Activated CD8-positive, alpha-beta memory T cell treated with anti-CD3 and anti-CD28 coated beads for 4 hours (primary cell): ENCODE measurements at places on chromosomes 12 and 14.

- DNase-seq = no peak
Observed at GRCh38 chr14:80095623-80096022, 115.7 kb downstream of the DIO2 start.

DNA sequence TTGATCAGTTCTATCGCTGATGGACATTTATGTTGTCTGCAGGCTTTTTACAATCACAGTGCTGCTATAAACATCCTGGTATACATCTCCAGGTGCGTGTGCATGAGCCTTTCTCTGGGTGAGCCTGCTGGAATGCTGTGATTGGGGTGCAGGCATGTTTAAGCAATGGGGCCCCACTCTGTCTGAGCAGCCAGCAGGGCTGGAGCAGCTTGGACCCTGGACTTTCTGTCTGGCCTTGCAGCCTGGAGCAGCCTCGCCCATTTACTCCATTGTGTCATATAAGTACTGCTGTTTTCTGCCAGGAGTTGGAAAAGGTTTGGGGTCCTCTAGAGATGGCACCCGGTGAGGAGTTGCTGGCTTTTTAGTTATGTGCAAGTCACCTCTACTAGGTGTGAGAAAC lies 199.0 kb downstream of the KIF26A start:
- DNase-seq = no peak

GRCh38 chr14:93657875-93658274 lies 130.4 kb downstream of the PRIMA1 start:
- no peak for DNase-seq

GRCh38 chr12:11702959-11703358 lies 53.5 kb downstream of the ETV6 start:
- DNase-seq = no peak

DNA sequence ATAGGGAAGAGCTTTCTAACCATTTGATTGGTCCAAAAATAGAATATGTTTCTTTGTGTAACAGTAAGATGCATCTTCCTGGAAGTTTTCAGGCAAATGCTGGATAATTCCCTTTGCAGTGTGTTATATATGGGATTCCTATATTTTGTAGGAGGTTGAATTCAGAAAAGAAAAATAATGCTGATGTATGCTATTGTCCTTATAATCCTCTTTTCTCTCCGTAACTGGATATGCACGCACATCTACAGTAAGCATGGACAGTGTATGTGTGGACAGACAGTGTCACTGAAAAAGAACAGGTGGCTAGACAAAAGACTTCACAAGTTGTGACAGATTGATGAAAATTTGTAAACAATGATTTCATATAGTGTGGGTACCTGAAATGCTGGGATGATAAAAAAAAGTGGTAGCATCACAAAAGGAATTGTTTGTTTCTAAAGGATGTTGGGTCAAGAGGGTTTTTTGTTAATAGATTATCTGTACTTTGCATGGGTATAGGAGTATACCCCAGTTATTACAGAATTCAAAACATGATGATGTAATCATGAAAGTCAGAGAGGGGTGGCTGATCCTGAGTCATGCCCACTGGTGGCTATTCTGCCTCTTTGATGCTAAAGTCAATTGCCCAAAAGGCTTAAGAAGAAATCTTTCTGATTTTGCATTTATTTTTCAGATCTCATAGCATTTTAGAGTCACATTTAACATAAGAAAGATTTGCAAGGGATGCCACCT lies 160.7 kb upstream of the TMTC1 start:
- DNase-seq = no peak

- DNase-seq = no peak
Observed at GRCh38 chr12:46659032-46659650, 166.7 kb downstream of the SLC38A4 start.

- no peak for DNase-seq
Observed at GRCh38 chr12:48160046-48160445, 2.7 kb upstream of the ASB8 start.

GRCh38 chr14:100328495-100329163 lies 5.5 kb downstream of the SLC25A47 start:
- no peak for DNase-seq

- no peak for DNase-seq
Observed at GRCh38 chr12:6469092-6469491, 1.4 kb downstream of the VAMP1 start.

GRCh38 chr14:54599966-54600716 lies 33.2 kb downstream of the SAMD4A start:
- DNase-seq = no peak

- no peak for DNase-seq
Observed at GRCh38 chr12:48276621-48277020, 73.5 kb upstream of the OR10AD1 start.

DNA sequence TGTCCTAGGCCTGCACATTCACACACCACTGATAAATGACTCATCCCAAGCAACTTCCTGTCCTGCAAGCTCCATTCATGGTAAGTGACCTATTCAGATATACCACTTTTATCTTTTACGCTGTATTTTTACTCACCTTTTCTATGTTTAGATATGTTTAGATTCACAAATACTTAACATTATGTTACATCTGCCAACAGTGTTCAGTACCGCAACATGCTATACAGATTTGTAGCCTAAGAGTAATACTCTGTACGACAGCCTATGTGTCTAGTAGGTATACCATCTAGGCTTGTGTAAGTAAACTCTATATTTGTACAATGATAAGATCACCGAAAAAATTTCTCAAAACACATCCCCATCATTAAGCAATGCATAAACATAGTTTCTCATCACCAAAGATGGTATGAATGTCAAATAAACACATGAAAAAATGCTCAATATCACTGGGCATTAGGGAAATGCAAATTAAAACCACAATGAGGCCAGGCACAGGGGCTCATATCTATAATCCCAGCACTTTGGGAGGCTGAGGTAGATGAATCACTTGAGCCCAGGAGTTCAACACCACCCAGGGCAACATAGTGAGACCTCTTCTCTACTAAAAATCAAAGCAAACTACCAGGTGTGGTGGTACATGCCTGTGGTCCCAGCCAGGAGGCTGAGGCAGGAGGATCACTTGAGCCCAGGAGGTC lies 20.7 kb downstream of the ATXN2 start:
- no peak for DNase-seq

DNA sequence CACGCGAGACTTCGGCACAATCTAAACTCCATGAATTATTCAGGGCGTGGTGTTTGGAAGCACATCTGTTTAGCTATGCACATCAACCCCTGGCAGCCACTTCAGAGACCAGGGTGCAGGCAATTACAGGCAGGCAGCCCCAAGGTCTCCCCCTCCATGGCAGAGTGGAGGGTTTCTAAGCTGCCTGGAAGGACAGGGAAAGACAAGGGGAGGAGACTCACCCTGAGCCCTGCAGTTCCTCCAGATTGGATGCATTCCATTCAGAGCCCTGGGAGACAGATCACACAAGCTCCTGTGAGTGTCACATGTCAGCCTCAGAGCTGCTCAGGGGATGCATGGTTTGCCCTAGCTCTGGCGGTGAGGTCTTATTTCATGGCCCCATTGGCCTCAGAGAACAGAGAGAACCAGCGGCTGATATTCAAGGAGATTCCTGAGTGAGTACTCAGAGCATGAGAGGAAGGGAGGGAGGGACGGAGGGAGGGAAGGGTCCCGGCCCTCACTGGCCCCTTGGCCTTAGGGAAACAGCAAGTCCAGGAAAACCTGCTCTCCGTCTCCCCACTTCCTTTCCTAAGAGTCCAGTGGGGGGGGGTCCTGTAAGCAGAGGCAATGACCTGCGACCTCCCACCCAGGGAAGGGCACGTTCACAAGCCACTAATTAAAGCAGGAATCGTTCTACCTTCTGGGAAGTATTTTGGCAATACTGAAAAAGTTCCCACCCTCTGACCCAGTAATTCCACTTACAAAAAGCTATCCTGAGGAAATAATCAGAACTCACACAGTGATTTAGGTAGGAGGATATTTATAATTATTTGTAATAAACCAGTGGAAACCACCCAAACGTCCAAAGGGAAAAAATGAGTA lies 55.1 kb downstream of the SSH1 start:
- DNase-seq = no peak

GRCh38 chr12:57240066-57240921 lies 10.7 kb downstream of the STAC3 start:
- DNase-seq = peak; percentile 58

GRCh38 chr14:60184146-60184904 lies 19.1 kb upstream of the DHRS7 start:
- no peak for DNase-seq

DNA sequence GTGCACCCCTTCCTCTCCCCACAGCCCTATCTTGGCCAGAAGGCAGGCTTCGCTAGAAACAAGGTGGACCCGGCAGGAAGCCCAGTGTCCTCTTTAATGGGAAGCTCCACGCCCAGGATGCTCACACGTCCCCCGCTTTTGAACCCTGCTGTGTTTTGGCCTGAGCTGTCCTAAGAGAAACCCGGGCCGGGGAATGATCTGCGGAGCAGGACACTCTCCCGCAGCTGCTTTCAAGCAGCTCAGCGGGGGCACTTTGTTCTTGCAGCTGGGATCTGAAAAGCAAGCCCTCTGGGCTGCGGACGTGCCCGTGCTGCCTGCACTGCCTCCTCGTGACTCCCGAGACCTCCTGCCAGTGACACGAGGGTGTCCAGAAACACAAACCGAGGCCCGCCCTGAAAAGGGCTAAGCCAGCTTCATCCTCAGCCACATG lies 30.0 kb downstream of the SCARB1 start:
- DNase-seq = no peak

- DNase-seq = no peak
Observed at GRCh38 chr14:25833341-25834126, 764.3 kb downstream of the NOVA1 start.

DNA sequence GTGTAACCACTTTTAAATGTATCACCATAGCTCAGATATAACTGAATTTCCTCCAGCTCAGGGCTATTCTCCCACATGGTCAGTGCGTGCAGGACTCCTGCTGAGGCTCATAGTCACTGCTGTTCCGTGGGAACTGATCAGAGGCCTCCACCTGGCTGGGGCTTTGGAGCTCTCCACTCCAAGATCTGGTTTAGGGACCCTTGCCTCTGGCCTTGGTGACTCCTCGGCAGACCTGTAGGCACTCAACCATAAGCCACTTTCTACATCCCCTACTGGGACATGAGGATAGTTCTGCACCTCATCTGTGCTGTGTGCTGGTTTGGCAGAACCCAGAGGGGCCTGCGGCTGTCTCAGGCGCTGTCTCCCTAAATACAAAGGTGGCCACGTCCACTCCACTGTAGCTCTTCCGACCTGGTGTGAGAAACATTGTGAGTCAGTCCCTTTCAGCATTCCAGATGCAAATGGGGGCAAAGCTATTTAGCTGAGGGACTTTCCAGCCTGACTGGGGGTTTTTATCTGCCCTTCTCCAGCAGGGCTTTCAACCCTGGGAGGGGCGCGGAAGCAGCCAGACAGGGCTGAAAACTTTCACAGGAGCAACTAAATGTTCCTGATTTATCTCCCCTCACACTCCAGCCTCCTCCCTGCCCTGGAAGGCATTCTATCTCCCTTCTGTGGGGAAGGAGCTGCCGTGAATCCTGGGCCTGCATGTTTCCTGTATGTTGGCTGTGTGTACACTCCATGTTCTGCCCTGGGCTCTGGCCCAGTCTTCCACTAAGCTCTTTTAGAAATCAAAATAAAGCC lies 218.3 kb upstream of the DAAM1 start:
- no peak for DNase-seq

DNA sequence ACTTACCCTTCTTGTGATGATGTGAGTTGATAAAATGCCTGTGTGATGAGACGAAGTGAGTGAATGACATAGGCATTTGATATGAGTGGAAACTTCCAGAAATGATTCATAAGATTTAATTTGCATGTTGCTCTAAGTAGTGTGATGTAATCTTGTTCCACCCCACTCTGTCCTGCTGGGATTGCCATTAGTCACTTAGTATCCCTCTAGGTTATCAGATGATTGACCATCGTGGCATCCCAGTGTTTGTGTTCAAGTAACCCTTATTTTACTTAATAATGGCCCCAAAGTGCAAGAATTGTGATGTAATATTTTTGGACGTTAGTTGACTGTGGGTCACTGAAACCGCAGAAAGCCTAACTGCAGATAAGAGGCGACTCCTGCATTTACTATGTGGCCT lies 214.4 kb upstream of the DIO2 start:
- no peak for DNase-seq

- no peak for DNase-seq
Observed at GRCh38 chr14:69006346-69006745, 27.2 kb upstream of the ACTN1 start.

GRCh38 chr12:53340398-53340797 lies 4.2 kb upstream of the SP7 start:
- no peak for DNase-seq

- DNase-seq = no peak
Observed at GRCh38 chr12:20798554-20798953, 12.0 kb upstream of the SLCO1B3 start.

DNA sequence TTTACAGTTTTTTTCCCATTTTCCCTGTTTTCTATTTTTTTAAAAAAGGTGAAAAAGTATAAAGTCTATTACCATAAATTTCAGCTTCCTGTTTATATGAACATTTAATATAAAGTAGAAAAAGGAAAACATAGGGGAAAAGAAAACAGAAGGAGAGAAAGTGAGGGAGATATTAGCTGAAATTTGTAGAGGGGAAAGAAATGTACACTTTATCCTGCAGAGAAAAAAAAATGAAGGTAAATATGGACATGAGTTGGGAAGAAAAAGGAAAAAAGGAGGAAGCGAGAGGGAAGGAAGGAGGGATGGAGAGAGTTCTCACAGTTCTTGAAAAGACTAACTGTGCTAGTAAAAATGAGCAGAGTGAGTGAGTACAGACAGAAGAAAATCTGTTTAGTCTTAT lies 91.6 kb upstream of the BTG1 start:
- no peak for DNase-seq

- no peak for DNase-seq
Observed at GRCh38 chr14:92309968-92310530, 12.9 kb upstream of the SLC24A4 start.

GRCh38 chr12:14057895-14058294 lies 76.5 kb upstream of the GRIN2B start:
- DNase-seq = no peak

- DNase-seq = no peak
Observed at GRCh38 chr12:3251067-3251466, 173.9 kb downstream of the TSPAN9 start.

- no peak for DNase-seq
Observed at GRCh38 chr12:21604245-21605101, at the start of gene GYS2. Gene GYS2 (minus strand): TSS chr12:21604847. CDS start chr12:21604592, 255 bp downstream.

DNA sequence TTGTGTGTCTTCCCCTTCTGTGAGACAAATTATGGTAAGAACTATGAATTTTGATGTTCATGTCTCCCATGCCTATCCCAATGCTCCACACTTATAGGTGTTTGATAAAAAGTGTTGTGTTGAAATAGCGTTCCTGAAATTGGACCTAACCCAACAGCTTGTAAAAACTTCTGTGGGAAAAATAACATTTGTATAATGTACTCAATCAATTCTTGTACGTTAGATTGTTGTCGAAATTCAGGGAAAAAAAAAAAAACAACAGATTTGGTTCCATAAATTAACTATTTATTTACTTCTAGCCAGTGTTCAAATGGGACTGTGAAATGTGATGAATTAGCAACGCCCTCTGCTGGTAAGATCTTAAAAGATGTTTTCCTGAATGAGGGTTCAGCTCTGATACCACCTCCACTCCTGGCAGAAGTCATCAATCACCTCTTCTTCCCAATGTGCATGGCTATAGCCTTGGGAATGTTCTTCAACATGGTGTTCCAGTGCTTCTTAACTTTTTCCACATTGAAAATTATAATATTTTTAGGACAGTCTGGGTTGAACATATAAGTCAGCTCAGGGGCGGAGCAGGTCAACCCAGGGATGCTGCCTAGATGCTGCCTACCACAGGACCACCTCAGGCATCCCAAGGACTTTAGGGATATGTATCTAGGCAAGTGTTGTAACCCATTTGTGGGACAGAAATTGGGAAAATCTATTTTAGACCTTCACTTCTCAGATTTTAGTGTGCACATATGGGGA lies 170.6 kb downstream of the OTOGL start:
- no peak for DNase-seq
